Muscle of leg (tissue), 16 donors: ENCODE measurements at places on chromosomes 12 and 14. TPM values are rescaled to one million over a fixed set of nuclear protein-coding genes. Genes with fewer than 3 reads are reported as not detected.

The HOXC10 gene
- polyA plus RNA-seq: 48.6 TPM

The A2ML1 gene
- polyA plus RNA-seq: 0.20 TPM

The PLEKHD1 gene
- 1.1 TPM for polyA plus RNA-seq

DNA sequence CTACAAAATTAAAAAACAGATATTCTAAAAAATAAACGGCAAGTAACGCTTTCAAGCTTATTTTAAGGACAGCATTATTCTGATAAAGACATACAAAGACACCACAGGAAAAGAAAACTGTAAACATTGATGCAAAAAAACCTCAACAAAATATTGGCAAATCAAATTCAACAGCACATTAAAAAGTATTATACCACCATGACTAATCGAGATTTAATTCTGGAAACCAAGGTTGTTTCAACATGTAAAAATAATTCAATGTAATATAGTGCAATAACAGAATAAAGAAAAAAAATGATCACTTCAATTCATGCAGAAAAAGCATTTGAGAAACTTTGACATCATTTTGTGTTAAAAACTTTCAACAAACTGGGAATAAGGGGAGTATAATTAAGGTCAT lies 1323.2 kb downstream of the FSCB start:
- DNase-seq: no peak

- no peak for DNase-seq
Measured at GRCh38 chr12:63038713-63039100, 103.8 kb upstream of the PPM1H start.
